ENCODE measurements at places on chromosomes 11 and 22. TPM values are rescaled to one million over a fixed set of nuclear protein-coding genes. Genes with fewer than 3 reads are reported as not detected.

LRP4 gene
- 18.4 TPM for polyA plus RNA-seq

BEST1 gene
- polyA plus RNA-seq: 2.5 TPM

CTSW gene
- 1.3 TPM for polyA plus RNA-seq

GRCh38 chr11:36155124-36155561, 134.1 kb downstream of the COMMD9 start:
- DNase-seq: no peak

- no peak for DNase-seq
Observed at GRCh38 chr22:41687901-41688364, 734 bp downstream of the SNU13 start.

JAML gene
- polyA plus RNA-seq: 1.7 TPM

FGF19 gene
- polyA plus RNA-seq: 0.53 TPM

GRCh38 chr22:36245805-36246356, 6.6 kb upstream of the APOL2 start:
- DNase-seq: no peak

SPINDOC gene
- polyA plus RNA-seq: 20.1 TPM

Measured in forelimb muscle (tissue), 1 donor.